ENCODE measurements at places on chromosomes 1 and 21.
A peak's percentile ranks its signal among the peaks of the same experiment; 100 is the strongest.

DNA sequence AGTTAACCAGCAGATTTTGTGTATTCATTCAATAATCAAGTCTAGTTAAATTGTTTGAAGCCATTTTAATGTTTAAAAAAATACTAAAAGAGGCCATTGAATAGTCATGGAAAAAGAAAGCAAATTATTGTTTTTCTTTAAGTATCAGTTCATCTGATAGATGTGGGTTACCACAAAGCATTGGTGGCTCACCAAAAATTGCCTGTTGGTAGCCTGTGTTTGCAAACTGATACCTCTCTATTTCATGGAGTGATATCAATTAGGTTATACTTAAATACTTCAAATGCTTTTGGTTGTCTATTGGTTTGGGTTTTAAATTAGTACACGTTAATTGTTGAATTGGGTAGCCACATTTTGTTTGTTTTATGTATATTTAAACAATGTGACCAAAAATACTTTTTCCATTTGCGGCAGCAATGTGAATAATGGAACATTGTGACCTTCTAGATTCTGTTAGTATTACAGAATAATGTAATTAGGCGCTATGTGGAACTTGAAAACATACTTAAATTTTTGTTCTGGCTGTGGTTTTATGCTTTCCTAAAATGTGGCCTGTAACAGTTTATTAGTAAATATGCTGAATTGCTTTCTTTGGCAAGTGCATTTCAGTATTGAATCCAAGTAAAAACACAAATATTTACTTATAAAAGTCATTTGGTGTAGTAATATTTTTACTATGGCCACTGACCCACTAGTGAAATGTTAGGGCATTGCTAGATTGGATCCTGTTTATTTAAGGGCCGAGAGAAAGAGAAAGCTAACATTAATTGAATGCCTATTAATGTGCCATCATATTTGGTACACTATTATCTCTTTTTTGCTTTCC is 37.1 kb upstream of the NBL1 start:
- DNase-seq: peak; percentile 24

- DNase-seq: no peak
Observed at GRCh38 chr1:53285969-53286760, 41.7 kb downstream of the LRP8 start.

- no peak for DNase-seq
Observed at GRCh38 chr1:12528021-12528852, 89.8 kb downstream of the DHRS3 start.

DNA sequence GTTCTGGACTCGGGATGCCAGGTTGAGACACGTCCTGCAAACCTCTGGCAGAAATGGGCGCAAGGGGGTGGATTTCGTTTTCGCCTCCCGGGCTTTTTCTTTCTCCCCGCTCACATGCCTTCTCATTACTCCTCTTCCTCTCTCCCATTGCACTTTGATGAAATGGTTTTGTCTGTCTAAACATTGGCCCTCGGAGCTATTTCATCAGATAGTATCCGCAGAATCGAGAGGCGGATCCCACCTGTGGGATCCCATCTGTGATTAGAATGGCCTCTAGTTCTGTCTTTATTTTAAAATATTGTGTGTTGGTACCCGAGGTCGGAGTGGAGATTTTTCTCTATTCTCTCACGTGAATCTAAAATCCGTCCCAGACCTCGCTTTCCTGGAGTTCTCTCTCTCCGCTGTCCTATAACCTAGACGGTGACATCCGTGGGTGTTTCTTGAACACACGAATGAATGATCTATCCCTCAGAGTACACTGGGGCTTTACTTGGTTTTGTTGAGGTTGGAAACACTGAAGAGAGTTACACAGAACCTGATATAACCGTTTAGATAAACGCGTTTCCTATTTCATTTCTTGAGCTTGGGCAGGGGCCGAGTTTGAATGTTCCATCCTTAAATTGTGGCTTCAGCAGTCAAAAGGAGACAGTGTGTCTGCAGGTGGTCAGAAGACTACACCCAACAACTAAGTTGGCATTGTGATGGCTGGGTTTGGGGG is 2.0 kb downstream of the EDARADD start:
- DNase-seq: no peak

All from stimulated activated CD8-positive, alpha-beta memory T cell treated with anti-CD3 and anti-CD28 coated beads, Interleukin-2, amount 100 ng/mL, for 1 hour (primary cell).